NCI-H1048 (cell line): ENCODE measurements at places on chromosomes 11 and 22.
A peak's percentile ranks its signal among the peaks of the same experiment; 100 is the strongest.

GRCh38 chr11:117909611-117910382, 19.4 kb downstream of the TMPRSS13 start:
- no peak for DNase-seq

- no peak for DNase-seq
These were observed 58.8 kb downstream of the SPECC1L start for GRCh38 chr22:24329453-24329852.

- DNase-seq, result no peak
These were observed 28.1 kb downstream of the PGM2L1 start for GRCh38 chr11:74370123-74370522.

GRCh38 chr11:1234054-1234720, 11.3 kb downstream of the MUC5B start:
- DNase-seq, result no peak

DNA sequence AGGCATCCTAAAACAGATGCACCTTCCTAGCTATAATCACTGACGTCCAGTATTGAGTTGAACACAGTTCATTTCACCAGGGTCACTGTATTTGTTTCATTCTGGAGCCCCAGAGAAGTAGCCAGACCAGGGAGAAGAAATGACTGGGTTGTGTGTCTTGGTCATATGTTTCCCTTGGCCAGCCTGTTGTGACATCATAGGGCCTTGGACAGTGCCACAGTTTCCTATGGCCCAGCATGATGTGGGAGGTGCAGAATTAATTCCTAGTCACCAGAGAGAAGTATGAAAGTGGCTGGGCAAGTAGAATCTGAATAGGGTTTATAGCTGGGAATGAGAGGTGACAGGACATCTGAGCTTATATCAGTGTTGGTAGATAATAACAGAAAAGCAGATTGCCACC, 84.0 kb upstream of the ZBED5 start:
- DNase-seq, result no peak

DNA sequence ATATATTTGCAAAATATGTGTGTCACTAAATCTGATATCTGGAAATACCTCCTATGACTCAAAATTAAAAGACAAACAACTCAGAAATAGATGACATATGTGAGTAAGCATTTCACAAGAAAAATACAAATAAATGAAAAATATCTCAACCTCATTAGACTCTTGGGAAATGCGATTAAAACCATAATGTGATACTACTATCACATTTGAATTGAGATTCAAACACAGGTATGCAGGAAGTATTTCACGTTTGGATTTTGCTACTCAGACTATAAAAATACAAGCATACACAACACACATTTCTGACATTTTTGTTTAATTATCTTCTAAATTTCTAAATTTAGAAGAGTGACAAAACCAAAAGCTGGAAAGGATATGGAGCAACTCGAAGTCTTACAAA, 811.9 kb upstream of the LRRC4C start:
- DNase-seq, result no peak

GRCh38 chr22:42068291-42068690, 2.3 kb downstream of the NAGA start:
- DNase-seq, result no peak

GRCh38 chr11:13699870-13700269, 31.4 kb downstream of the FAR1 start:
- DNase-seq, result no peak

- DNase-seq, result no peak
These were observed 191.8 kb downstream of the BLID start for GRCh38 chr11:121924191-121924590.

DNA sequence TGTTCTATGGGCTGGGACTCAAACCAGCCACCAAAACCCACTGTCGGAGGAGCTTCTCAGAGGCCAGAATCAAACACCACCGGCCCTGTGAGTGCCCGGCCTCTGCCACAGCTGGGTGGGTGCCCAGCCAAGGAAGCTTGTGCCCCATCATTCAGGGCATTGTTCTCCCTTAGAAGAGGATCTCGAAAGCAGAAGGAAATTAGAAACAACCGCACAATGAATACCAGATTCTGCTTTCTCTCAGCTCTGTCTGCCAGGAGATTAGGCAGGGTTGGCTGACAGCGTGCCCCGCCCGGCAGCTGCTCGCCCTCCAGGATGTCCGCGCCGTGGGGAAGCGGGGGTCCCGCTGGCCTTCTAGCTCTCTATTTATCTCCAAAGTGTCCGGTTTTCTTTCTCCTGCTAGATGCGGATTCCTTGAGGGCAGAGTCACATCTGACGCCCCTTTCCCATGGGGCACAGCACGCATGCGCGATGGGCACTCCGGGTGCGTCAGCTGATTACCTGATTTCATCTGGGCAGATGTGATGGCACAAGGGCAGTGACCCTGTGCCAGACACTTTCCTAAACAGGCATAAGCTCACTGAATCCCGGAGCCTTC, 25.5 kb downstream of the SCGB1A1 start:
- DNase-seq, result no peak

- no peak for DNase-seq
These were observed 150.7 kb downstream of the BRD1 start for GRCh38 chr22:49676783-49677494.

- DNase-seq, result no peak
These were observed 1.2 kb upstream of the TYMP start for GRCh38 chr22:50530877-50531545.

- no peak for DNase-seq
These were observed 87.8 kb upstream of the CLNS1A start for GRCh38 chr11:77725433-77725832.

- DNase-seq, result no peak
These were observed 40.7 kb upstream of the TTC12 start for GRCh38 chr11:113273720-113274119.

DNA sequence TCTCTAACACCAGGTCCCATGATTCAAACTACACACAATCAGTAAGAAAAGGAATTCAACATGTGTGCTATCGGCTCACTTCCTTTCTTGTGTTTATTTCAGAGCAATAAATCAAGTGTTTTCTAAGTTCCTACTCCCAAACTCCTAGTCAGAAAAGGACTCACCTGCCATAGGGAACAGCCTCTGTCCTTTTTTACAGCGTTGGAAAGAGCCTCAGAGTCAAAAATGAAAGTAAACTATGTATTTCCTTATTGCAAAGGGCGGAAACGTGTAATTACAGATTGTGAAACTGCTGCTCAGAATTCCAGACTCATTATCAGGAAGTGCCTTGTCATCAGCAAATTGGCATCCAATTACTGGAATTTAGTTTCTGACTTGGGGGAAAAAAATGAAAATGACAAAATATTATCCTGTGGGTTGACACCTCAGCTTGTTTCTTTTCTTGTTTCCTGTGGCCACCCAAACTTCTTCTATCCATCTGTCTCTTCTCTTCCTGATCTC, at the start of gene CASP4:
Gene CASP4, minus strand, starts transcription at position 220 of the 501 bp plus-strand sequence. Its CDS starts 49 bp downstream, at position 171.
- peak; percentile 58 for DNase-seq

DNA sequence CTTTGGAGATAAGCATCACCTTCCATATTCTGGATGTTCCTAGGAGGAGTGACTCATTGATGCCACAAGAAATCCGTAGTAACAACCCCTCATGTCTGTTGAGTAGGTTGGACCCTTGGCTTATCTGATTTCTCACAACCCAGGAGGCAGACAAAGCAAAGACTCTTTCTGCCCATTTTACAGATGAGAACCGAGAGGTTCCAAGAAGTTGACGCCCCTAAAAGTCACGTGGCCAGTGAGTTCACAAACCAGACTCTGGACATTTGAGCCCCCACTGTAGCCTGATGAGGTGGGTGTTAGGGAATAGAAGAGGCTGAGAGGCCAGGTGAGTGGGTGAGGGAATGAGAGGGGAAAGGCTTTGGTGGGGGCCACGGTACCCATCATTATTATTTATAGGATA, 70.3 kb downstream of the TSPAN18 start:
- no peak for DNase-seq

DNA sequence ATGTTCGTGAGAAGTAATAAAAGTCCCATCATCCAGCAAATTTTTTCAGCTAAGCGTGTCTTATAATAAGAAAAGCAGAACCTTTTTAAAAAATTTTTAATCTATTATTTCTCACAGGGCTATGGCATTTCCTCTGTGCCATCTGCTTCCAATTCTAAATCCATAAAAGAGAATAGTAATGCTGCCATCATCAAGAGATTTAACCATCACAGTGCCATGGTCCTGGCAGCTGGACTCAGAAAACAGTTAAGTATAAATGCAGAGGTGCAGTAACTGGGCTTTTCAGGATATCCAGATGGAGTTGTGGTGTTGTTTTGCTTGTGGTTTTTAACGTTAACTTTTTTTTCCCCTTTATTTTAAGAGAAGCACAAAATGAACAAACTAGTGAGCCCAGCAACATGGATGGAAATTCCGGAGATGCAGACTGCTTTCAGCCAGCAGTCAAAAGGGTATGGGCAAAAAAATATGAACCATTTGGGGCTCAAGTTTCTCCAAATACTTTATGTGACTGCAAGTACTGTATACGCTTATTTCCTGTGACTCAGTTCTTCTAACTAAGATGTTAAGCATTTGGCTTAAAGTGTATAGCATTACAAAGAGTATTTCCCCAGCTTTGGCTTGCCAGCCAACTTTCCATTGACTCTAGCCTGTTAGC, 25.2 kb downstream of the GTF2H1 start:
- no peak for DNase-seq

DNA sequence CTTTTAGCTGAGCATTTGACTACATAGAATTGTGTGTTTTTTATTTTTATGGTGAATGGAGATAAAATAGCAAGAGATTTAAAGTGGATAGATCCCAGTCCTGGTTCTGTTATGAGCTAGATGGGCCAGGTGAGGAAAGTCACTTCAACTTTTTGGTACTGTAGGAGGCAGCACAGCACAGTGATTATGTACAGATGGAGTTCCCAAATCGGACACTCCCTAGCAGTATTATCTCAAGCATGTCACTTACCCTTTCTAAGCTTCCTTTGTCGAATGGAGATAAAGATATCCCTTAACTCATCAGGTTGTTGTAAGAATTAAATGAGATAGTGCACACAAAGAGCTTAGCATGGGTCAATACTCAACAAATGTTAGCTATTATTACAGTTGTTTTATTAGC, 5.3 kb downstream of the EXPH5 start:
- no peak for DNase-seq

DNA sequence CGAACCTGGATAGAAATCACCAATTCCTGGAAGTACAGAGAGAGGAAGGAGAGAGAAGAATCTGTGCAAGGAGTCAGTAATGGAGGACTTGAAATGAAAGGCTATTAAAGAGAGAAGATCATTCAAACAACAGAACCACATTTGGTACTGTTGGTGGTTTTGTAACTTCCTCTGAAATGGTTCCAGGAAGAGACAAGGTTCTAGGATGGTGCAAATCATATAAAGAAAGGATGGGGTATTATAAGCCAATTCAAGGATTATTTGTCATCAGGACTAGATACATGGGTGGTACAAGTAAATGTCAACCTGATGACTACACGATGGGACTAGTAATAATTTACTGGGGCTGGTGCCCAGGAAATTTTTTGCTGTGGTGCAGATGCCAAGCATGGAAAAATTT, 28.9 kb upstream of the TMA7B start:
- DNase-seq, result no peak

- DNase-seq, result no peak
These were observed 8.5 kb downstream of the TNNT3 start for GRCh38 chr11:1927848-1928469.

DNA sequence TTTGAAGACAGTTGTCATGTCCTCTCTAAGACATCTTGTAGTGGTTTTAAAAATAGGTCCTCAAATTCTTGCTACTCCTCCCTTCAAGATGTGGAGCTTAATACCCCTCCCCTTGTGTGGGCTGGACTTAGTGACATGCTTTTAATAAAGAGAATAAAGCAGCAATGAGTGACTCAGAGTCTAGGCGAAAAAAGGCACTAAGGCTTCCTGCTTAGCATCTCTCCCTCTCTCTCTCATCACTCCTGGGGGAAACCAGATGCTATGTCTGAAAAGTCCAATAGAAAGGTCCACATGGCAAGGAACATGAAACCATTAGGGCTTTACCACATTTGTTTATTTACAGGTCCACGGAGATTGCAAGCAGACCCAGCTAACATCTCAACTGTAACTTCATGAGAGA, 11.7 kb downstream of the SERGEF start:
- DNase-seq, result no peak

- DNase-seq, result no peak
These were observed 40.2 kb downstream of the F2 start for GRCh38 chr11:46759196-46759595.

GRCh38 chr11:5369789-5370188, 13.8 kb upstream of the OR51M1 start:
- no peak for DNase-seq

DNA sequence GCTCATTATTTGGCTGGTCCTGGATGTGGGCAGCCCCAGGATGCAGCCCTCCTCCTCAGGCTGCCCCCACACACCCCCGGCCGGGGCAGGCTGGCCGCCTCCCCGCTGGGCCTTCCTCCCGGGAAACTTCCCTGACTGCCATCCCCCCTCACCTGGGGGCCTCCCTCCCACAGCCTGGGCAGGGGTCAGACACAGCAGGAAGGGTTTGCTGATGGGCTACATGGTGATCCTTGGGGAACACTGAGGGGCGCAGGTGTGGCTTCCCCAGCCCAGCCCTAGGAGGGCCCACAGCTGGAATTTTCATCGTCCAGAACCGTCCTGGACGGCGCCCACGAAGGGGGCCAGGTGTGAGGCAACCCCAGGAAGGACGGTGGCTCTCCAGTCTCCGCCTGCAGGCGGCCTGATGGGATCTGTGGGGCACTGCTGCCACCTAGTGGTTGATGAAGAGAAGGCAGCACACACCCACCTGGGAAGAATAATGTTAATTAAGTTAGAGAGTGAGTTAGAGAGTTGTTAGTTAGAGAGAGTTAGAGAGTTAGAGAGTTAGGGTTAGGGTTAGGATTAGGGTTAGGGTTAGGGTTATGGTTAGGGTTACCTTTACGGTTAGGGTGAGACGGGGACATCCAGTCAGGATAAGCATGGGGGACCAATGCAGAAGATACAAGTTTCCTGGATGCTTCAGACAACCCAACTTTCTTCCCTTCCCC, 75.9 kb upstream of the PRR5 start:
- no peak for DNase-seq

DNA sequence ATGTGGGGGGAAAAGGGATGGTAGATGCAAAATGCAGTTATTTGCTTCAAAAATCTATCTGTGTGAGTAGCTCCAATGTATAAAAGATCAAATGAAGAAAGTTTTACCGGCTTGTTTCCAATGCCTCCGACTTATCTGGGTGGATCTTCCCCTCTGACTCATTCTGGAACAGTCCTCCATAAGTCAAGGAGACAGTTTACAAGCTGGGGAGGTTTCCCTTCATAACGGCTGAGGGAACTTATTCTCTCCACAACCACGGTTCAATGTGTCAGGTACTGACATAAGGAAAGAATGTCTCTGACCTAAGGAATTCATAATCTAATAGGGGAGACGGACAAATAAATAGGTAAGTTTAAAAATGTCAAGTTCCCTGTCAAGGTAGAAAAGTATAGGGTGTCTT, 49.7 kb upstream of the BIRC3 start:
- no peak for DNase-seq
